Activated naive CD4-positive, alpha-beta T cell treated with Interleukin-2 at 50 U/mL for 16 hours (primary cell): ENCODE measurements at places on chromosomes 3 and 15.
A peak's percentile ranks its signal among the peaks of the same experiment; 100 is the strongest.

DNA sequence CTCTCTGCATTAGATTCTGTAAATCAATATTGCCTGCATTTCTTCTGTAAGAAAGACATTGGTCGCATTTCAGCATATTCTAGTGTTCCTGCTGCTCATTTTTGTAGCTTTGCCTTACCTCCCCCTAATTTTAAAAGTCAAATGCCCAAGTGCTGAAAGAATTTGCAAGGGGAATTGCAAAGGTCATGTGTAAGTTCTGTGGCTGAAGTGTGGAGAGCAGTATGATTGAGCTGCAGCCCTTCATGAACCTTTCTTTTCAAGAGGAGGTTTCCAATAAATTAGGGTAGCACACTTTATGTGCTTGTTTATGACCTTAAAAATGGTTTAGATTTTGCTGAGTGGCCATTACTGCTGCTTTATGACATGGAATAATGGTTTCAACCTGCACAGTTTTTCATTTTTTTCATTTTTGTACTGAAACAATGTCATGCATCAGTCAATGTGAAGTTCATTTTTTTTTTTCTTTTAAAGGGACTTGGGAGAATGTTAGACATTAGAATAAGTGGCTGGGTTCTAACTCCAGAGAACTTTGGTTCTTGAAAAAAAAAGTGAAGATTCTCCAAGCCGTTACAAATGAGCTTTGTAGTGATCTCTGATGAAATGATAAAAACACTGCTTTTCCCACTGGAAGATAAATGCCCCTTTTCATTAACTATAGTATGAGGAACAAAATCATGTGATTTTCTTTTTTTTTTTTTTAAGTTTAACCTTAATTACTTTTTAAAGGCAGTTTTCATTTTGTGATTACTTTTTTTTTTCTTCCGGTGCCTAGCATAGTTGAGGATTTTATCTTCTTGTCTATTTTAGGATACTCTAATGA is 99.6 kb downstream of the MITF start:
- DNase-seq: no peak

DNA sequence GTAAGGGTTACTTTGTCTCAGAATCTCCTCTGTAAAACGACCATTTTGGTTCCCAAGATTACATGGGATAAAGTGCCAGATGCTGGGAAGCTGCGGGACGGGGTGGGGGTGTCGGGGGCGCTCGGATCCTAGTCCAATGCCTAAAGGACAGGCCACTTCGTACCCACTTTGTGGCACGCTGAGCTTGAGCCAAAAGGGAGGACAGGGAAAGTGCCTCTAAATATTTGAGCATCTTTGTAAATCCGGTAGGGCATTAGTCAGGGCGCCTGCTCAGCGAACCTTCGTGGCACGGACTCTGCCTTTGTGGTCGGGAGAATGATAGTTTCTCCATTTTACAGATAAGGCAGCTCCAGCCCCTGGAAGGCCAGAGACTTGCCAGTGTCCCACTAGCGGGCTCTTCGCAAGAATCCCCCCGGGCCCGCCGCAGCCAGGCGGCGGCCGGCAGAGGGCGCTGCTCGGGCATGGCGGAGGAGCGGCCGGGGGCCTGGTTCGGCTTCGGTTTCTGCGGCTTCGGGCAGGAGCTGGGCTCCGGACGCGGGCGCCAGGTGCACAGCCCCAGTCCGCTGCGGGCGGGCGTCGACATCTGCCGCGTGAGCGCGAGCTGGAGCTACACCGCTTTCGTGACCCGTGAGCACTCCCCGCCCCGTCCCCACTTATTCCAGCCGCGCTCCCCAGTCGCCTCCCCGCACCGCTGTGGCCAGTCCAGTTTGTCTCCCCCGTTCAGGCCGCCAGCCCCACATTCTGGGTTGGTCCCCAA is 1.8 kb downstream of the RCCD1 start:
- DNase-seq: peak; percentile 65

- DNase-seq: peak; percentile 4
Measured at GRCh38 chr3:6799264-6799915, 61.5 kb upstream of the GRM7 start.

GRCh38 chr15:32828507-32829186 is 110.8 kb downstream of the GREM1 start:
- no peak for DNase-seq

GRCh38 chr3:128780101-128780837 is 54.3 kb downstream of the RAB7A start:
- no peak for DNase-seq

DNA sequence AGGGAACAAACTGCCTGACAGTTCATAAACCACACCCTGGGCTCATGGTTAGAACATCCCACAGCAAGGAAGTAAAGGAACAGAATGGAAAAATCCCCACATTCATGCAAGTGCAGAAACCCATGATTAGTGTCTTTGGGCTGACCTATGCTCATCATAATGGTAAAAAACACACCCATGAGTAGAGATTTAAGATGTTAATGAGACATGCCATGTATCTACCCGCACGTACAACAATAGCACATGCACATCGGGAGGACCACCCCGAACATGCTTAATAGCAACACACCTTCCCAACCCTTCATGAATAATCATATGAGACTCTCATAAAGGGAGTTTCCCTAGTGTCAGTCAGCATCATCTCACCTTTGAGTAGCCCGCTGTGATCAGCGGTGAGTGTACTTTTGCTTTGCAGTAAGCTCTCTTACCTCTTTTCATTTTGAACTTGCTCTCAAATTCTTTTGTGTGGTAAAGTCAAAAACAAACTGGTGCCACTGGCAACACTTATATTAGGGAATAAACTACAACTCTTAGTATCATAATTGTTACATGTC is 23.2 kb downstream of the ZBED2 start:
- peak; percentile 40 for DNase-seq

- no peak for DNase-seq
Measured at GRCh38 chr15:25839638-25840156, 23.4 kb downstream of the ATP10A start.

- DNase-seq: no peak
Measured at GRCh38 chr3:74614107-74614967, at the start of gene CNTN3. Gene CNTN3, minus strand, starts transcription at chr3:74614659. Its CDS starts 93,547 bp downstream, at chr3:74521112.

DNA sequence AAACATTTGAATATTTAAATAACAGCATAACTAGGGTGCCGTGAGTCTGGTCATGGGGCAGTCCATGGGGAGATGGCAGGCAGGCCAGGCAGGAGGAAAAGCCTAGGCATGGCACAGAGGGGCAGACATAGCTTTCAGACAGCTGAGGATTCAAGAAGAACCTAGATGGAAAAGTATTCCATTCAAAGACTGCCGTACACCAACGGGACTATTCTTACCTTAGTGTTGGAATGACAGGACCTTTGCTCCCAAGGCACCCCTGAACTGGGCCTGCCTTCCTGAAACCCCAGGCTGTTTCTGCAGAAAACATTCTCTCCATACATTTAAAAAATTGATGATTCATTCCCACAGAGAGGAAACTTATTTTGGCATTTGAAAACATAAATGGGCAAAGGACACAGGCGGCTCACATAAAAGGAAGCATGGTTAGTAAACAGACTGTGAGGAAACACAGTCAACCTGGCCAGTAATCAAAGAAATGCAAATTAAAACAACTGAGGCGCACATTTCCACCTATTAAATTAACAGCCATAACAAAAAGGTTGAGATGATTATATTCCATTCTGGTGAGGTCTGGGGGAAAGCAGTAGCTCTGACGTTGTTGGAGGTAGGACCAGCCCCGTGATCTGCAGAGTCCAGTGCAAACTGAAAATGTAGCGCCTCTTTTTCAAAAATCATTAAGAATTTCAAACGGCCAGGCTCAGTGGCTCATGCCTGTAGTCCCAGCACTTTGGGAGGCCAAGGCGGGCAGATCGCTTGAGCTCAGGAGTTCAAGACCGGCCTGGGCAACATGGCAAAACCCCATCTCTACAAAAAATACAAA is 71.3 kb upstream of the SMAD3 start:
- DNase-seq: no peak

- DNase-seq: no peak
Measured at GRCh38 chr3:98541695-98542094, 9.9 kb downstream of the GPR15 start.

GRCh38 chr3:43004282-43004681 is 25.2 kb downstream of the GASK1A start:
- DNase-seq: no peak

DNA sequence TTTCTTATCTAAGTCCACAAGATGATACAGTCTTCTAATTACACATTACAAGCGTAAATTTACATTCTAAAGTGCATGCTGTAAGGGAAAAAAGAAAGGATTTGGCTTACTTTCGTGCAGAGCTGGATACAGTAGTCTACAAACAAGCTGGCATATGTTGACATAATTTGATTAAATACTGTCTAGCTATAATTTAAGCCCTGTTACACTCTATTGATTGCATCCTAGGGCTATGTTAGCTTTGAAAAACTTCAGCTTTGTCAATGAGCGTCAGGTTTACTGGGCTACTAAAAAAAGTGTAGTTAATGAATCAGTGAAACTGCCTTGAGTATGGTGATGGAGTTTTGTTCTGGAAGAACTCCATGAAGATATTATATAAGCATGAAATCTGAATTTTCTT is 24.5 kb upstream of the PLCL2 start:
- DNase-seq: no peak

DNA sequence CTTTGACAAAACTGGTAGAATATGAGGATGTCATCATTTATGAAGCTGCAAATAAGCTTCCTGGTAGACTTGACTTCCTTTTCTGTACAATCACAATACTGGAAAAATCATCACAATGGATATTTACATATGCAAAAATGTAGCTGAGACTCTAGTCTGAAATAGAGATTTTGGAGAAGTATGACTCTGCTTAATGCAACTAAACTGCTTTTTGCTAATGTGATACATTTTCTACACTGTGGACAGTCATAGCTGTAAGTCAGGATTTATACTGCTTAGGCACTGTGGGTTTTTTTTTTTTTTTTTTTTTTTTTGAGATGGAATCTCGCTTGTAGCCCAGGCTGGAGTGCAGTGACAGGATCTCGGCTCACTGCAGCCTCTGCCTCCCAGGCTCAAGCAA is 34.5 kb upstream of the ST3GAL6 start:
- no peak for DNase-seq
